Hypothalamus (tissue), 51 donors: ENCODE measurements at places on chromosomes 11 and 22.

- DNase-seq = no peak
These were observed 72.3 kb upstream of the CHRM4 start for GRCh38 chr11:46463701-46464421.

GRCh38 chr11:68998390-68998911, 14.6 kb downstream of the MRGPRF start:
- peak; percentile 36 for DNase-seq

DNA sequence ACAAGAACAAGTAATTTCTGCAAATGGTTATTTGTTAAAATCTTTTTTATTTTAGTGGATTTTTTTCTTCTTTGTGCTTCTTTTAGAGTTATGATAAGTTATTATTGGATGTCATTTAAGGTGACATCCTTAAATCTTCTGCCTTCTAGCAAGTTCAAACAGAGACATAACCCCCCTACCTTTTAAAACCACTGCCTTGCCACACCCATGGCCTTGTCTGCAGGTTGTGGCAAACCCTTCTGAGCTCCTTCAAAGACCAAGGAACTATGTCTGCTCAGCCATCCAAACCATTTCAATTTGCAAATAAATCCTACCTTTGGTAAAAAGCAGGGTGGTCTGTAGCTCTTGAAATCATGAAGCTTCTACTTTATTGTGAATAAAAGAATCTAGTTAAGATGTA, 241.6 kb downstream of the FAM76B start:
- DNase-seq = no peak

- DNase-seq = no peak
These were observed 729 bp upstream of the CHKB start for GRCh38 chr22:50583294-50583861.
